ENCODE measurements at places on chromosomes 7 and 10.

DNA sequence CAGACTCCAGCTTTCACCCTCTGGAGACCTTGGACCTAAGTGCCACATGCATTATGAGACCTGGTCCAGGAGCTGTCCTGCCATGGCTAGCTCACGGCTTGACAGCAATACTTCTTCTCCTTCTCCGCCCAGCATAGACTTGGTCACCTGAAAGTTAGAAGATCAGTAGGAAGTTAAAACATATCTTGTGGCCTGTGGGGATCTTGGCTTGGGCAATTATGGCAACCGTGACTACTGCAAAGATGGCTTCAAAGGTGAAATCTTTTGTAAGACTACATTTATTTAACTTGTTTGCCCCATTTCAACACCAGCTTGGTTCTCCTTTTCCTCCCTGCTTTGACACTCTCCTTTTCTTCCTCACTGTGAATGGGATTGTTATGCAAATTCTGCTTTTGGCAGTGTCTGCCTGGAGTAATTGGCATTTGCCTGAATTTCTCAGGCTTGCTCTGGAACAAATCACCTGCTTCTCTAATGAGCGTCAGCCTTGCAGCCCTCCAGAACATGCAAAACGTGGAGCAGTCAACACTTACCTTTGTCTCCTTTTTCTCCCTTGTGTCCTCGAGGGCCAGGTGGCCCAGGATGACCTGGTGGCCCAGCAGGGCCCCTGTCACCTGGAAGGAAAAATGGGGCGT, 53.4 kb downstream of the COL17A1 start:
- DNase-seq = no peak

- no peak for DNase-seq
Observed at GRCh38 chr10:57624066-57624465, 643.6 kb downstream of the IPMK start.

- peak; percentile 15 for DNase-seq
Observed at GRCh38 chr10:11387551-11388222, 223.8 kb downstream of the USP6NL start.

GRCh38 chr10:129410688-129411392, 56.2 kb upstream of the MGMT start:
- peak; percentile 35 for DNase-seq

DNA sequence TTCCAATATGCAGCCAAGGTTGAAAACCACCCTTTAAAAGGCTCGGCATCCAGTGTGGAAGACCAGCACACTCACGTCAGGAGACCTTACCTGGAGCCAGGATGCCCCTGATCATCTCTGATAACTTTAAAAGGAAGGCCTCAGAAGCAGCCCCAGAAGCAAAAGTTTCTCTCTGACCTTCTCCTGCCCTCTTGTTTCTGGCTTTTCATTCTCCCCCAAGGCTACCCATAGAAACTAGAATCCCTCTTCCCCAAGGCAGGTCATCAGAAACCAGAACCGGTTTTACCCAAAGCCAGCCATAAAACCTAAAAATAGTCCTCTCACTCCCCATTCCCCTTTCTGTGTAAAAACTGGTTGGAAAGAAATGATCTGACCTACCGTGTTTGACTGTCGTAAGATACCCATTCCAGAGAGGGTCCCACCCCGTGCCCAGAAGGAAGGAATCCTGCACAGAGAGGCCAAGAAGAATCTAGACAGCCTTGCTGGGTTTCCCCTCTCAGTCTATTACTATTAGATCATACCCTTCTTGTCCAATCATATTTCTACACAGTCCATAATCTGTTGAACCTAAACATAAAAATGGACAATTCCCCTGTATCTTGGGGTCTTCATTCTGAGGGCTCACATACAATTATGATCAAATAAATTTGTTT, 17.5 kb upstream of the TSPAN14 start:
- no peak for DNase-seq

DNA sequence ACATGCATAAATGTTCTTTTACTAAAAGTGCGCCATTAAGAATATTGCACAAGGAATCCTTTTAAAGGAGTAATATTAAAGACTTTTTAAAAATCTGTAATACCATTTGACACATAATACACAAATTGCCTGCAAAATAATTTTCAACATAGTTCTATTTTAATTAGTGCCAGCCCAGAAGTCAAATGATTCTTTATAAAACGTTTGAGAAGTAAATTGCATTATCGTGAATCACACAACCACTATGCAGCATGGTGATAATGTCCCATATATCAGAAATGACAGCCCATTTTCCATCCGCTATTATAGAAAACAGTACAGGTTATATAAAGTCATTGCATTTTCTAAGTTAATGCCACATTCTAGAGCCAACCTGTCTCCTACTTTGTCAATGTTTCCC, 324.0 kb downstream of the IPMK start:
- DNase-seq = no peak

DNA sequence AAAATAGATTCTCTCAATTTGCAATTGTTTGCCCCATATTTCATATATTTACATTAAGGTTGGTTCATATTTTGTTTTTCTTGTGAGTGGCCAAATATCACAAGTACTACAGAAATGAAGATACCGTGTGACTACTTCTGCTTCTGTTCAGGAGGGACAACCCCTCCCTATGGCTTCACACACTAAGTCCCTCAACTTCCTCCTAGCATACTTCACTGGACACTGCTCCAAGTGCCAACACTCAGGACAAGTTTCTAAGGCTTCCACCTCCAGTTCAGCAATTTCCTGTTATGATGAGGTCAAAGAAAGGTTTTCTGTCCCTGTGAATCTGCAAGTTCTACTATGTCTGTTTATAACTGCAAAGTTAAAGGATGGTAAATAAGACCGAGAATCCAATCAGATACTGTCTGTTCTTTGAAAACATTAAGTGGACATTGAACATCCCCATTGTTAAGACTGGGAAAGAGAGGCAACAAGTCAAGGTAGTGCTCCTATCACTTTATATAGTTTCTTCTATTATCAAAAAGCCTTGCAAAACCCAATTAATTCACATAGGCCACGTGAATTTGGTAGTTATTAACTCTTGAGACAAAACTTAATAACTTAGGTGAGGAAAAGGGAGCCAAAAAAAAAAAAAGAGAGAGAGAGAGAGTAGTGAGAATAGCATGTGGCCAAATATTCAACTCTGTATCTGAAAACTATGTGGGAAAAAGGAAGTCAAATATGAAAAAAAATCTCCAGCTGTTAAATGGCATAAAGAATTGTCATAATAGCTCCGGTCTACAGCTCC, 81.3 kb upstream of the DKK1 start:
- DNase-seq = no peak

DNA sequence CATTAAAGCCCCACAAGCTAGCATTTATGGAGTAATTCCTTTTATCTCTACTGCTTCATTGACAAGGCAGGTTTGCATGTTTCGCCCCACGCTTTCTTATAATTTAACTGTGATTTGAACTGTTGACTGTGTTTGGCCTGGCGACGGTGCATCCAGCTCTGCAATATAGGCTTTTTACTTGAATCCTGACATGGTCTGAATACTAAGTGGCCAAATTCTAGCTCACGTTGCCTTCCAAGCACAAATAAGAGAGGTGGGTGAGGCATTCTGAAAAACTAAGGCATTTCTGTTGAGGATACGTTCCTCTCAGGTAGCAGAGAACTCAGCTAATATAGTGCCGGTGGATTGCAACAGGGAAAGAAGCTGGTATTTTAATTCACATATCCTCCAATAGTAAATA, 61.8 kb downstream of the NRP1 start:
- no peak for DNase-seq

DNA sequence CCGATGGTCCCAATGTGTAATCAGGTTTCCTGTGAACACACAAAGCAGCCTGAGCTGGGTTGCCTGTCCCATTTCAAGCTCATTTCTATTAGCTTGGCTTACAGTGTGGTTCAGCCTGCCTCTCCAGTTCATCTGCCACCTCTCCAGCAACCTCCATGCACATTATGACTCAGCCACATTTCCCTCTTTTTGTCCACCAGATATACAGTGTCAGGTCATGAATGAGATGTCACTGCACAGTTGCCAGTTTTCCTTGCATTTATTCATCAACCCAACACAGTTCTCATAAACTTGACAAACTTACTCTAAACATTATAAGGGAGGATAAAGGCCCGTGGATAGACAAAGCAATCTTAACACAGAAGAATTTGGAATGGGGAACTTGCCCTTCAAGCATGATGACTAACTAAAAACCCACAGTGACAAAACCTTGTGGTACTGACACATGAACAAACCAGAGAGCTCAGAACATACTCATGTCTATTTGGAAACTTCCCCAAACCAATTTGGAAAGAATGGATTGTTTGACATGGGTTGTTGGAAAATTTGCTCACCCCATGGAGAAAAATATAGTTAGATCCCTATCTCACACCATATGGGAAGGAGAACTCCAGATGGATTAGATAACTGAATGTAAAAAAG, 2.5 kb upstream of the CFAP58 start:
- DNase-seq = no peak

DNA sequence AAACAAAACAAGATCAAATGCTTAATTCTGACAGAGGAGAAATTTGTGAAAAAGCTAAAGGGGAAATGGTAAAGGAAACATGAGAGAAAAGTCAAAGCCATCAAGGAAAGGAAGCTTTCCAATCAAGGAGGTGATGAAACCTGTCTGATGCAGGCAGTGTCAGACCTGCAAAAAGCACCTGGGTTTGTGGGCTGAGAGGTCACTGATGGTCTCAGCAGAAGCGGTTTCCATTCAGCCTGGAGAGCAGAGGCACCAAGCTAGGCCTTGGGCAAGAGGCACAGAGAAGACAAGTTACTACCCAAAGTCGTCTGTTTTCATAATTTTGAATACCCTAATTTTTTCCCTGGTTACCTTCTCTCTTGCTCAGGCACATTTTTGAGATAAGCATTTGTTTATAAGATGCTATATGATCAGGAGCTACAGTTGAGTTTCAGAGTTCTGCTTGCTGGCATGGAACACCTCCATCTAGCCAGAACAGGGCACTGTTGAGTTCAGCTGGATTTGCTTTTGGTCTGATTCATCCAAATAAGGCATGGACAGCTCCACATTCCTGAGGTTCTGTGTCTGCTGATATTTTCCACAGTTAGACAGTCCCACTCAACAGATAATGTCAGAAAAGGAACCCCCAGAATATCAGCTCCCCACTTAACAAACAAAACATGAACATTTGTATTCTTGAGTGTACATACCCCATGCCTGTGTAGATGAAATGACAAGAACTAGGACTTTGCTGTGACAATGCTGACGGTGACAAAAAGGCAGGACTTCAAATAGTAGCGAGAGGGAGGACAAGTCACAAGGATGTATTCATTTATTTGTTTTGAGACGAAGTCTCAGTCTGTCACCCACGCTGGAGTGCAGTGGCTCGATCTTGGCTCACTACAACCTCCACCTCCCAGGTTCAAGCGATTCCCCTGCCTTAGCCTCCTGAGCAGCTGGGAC, 4.9 kb upstream of the PPIA start:
- no peak for DNase-seq

DNA sequence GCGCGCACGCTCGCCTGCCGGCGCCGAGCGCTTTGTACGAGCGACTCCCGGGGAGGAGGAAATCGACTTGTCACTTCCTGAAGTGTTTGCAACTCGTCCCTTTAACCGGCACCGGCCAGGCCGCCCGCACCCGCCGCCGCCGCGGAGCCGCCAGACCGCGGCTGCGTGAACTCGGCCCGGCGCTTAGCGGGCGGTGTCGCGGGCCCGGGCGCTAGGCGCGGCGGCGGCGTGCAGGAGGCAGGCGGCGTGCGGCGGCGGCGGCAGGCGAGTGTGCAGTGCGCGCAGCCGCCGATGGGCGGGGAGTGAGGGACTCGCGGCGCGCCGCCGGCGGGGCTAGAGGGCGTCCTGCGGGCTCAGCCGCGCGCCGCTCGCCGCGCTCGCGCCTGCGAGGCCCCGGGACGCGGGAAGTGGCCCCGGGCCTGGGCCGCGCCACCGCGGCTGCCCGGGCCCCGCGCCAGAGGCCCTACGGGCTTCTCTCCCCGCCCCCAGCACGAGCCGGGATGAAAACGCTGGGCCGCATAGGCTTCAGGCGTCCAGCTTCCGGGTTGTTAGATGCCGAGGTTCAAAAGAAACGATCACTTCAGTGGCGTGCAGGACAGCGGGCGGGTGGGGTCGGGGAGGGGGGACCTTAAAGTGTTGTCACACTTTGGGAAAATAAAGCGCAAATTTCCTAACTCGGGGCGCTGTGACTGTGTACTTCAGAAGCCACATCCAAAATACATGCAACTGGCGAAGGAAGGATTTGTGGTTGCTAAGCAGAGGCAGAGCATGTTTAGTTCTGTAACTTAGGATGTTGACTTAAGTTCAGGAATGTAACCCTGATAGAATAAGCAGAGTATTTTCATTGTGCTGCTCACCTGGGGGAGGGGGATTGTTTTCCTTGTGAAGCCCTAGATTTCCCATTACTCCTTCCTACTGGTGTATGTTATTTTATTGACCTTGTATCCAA, at the start of gene FAM53B:
Gene FAM53B (minus strand): TSS at position 277 of the 949 bp plus-strand sequence. CDS start 37,665 bp downstream, outside the sequence.
- DNase-seq = peak; percentile 93

DNA sequence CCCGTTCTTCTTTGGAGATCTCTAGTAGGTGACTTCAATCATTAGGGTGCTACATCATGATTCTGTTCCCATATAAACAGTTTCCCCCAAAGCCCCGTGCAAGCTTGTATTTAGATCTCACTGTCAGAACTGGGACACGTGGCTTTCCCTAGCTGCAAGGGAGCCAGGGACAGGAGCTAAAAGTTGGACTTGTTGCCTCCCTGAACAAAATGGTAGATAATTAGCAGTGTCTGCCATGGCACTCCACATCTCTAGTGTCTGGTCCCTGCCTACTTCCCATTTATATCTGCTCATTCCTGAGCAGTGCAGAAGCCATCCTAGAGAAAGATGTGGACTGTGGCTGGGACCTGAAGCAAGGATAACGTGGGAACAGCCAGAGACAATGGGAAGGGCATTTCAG, 76.6 kb upstream of the FGFR2 start:
- no peak for DNase-seq

GRCh38 chr7:117587931-117588330, 108.1 kb downstream of the CFTR start:
- DNase-seq = no peak

- no peak for DNase-seq
Observed at GRCh38 chr7:48780862-48781261, 143.5 kb upstream of the CDC14C start.

DNA sequence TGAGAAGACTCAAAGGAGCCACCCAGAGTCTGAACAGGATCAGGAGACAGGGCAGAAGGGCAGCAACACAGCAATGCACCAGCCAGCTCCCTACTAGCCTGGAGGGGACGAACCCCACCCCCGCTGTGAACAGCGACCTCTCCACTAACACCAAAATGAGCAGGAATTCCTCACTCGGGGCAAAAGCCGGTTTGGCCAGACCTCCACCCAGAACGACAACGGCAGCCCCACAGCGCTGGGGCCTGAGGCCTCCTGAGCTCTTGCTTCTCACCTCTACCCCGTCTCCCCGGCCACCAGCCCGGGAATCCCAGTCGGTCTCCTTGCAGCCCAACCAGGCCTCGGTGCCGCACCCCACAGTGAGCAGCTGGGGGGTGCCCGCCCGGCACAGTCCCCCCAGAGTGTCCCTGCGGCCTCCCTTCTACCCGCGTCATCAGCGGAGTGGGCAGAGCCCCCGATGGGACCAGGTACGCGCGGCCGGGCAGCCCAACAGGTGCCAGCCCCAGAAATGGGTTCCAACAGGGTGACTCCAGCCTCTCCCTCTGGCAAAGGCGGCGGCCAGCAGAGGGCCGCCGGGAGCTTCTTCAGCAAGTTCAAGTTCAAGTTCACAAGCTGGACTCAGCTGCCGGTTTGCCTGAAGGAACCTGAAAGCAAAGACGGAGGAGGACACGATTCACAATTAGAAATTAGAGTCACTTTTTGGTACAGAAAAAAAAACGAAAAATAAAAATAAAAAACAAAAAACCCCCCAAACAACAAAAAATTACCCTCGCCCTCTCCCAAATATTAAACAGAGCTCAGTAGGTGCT, 129.0 kb downstream of the MARCHF5 start:
- peak; percentile 52 for DNase-seq

GRCh38 chr7:12898004-12898403, 210.6 kb downstream of the ARL4A start:
- DNase-seq = no peak

GRCh38 chr10:28188526-28188925, 114.3 kb downstream of the MPP7 start:
- no peak for DNase-seq
